Adrenal gland (tissue), 19 donors: ENCODE measurements at places on chromosomes 4 and X. TPM values are rescaled to one million over a fixed set of nuclear protein-coding genes. Genes with fewer than 3 reads are reported as not detected.

- no peak for DNase-seq
Measured at GRCh38 chr4:42390622-42391354, 6.5 kb upstream of the SHISA3 start.

DNA sequence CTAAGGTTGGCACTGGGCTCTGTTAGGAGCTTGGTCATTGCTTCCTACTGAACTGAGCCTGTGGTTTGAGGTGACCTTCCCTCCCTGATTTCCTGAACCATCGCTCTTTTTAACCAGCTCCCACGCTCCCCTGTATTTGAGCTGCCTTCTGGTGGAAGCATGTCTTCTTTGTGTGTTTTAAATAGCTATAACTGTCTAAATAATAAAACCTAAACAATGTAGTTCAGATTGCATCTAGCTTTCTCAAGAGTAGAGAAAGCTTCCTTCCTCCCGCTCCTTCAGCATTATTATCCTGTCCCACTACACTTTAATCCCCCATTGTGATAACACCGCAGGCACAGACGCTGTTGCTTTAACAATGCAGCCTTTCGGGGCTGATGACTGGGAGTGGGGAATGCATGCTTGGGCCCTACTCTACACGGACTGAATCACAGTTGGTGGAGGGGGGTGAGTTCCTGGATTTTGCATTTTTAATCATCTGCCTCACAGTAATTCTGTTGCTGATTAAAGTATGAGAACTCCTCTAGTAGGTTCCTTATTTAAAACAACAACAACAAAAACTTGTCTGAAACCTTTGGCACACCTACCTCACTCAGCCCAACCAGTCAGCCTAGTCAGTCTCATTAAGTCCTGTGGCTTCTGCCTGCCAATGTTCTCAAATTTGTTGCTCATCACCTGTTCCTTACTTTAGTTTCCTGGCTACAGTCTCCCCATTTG, 6.6 kb downstream of the SMS start:
- no peak for DNase-seq

The DCK gene
- 2.5 TPM for polyA plus RNA-seq

- no peak for DNase-seq
Measured at GRCh38 chr4:24024605-24025004, 134.8 kb upstream of the PPARGC1A start.

GRCh38 chr4:182653596-182653995, 263.6 kb downstream of the DCTD start:
- DNase-seq: no peak

DNA sequence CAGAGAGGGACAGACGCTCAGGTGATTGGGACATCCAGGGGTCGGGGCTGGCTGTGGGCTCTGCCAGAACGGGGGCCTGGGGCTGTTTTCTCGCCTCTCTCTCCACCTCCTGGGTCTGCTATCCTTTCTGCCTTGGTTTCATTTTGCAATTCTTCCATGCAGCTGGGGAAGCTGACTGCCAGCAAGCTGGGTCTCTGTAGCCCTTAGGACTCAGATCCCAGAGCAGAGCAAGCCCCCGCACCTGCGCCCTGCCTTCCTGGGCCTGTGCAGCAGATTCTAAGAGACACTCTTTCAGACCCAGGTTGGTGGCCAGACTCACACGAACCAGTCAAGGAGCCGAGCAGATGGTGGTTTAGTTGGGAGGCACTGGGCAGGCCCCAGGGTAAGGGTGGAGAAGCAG, 59.1 kb upstream of the GRPEL1 start:
- DNase-seq: no peak

The GPRASP2 gene
- 35.8 TPM for polyA plus RNA-seq

The FATE1 gene
- 0.72 TPM for polyA plus RNA-seq

DNA sequence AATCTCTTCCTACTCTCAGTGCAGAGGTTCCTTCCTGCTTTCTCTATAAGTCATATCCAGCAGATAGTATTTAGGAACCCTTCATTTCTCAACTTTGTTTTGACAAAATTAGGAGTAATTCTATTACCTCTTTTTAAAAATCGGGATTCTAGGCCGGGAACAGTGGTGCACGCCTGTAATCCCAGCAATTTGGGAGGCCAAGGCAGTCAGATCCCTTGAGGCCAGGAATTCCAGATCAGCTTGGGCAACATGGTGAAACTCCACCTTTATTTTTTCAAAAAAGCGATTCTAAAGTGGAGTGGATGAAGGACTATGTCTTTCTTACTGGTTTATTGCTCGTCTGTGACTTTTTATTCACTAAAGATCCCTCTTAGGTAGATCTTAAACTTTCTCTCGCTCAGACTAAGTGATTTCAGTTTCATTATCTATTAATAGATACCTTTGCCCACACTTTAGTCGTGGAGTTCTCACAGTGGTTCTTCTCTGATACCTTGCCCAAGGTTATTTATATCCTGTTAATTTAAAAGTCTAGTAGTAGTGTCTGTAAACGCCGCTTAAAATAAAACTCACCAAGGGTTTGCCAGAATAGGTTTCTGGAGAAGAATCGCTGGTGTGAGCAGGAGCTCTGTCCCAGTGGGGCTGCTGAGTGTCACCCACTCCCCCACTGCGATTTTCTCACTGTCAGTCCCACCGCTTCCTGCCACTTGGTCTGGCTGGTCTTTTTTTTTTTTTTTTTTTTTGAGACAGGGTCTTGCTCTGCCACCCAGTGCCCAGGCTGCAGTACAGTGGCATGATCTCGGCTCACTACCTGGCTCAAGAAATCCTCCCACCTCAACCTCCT, 27.0 kb upstream of the TMEM131L start:
- no peak for DNase-seq

- DNase-seq: no peak
Measured at GRCh38 chr4:87420276-87420830, 2.0 kb upstream of the NUDT9 start.

The RRH gene
- polyA plus RNA-seq: 0.17 TPM

DNA sequence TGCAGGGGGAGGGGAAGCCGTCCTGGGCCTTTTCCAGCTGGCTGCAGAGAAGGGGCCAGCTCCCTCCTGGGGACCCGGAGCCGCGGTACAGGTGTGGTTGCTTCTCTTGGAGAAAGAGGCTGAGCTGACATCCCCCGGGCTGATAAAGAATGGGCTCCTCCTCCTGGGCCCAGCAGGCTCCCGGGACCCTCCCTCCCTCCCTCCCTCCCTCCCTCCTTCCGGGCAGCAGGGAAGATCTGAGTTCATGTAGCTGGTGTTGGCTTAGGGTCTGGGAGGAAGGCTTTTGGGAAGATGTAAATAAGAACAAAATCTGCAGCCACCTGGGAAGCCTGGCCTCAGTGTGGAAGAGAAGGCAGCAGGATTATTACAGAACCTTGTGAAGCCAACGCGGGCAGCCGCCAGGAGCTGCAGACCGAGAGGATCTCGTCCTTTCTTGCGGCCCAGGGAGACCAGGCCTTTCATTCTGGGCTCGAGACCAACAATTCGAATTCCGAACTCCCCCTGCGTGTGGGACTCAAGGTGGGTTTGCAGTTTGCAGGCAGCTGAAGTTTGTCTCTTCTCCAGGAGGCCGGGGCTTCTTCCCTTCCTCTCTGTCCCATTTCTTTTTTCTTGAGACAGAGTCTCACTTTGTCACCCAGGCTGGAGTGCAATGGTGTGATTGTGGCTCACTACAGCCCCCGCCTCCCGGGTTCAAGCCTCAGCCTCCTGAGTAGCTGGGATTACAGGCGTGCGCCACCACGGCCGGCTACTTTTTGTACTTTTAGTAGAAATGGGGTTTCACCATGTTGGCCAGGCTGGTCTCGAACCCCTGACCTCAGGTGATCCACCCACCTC, at the start of gene PLCXD1:
Gene PLCXD1, plus strand, starts transcription at position 216 of the 834 bp plus-strand sequence. CDS start 2,807 bp downstream, outside the sequence.
- no peak for DNase-seq

- no peak for DNase-seq
Measured at GRCh38 chr4:86038037-86038436, 321.8 kb downstream of the MAPK10 start.

DNA sequence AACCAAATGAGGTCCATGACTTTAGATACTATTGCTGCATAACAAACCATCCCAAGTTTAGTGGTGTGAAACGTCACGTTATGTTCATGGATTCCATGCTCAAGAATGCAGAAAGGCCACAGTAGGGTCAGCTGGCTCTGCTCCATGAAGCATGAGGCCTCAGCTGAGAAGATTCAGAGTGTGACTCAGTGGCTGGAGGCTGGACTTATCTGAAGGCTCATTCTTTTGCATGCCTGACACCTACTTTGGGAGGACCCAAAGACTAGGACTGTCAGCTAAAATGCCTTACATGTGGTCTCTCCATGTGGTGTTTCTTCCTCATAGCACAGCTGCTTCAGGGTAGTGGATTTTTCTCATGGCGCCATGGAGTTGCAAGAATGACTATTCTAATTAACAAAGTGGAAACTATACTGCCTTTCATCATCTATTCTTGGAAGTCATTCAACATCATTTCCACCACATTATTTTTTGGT, 11.5 kb upstream of the CCDC149 start:
- DNase-seq: no peak

GRCh38 chrX:53398216-53398615, 24.2 kb downstream of the SMC1A start:
- no peak for DNase-seq

DNA sequence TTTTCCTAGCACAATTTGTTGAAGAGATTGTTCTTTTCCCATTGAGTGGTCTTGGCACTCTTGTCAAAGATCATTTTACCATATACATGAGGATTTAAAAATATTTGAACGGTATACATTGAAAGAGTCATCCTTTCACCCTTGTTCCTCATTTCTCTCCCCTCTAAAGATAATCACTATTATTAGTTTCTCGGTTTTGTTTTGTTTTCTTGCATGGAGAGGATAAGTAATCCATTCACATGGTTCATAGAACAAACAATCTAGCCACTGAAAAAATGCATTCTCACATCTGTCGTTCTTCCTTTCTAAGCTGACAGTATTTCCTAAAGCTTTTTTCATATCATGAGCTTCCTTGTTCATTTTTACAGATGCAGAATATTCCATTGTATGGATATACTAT, 39.2 kb upstream of the MSMO1 start:
- no peak for DNase-seq

GRCh38 chrX:22652596-22652995, 347.2 kb upstream of the DDX53 start:
- DNase-seq: peak; percentile 38

The MXRA5 gene
- 1.8 TPM for polyA plus RNA-seq

The DUSP9 gene
- polyA plus RNA-seq: not detected

DNA sequence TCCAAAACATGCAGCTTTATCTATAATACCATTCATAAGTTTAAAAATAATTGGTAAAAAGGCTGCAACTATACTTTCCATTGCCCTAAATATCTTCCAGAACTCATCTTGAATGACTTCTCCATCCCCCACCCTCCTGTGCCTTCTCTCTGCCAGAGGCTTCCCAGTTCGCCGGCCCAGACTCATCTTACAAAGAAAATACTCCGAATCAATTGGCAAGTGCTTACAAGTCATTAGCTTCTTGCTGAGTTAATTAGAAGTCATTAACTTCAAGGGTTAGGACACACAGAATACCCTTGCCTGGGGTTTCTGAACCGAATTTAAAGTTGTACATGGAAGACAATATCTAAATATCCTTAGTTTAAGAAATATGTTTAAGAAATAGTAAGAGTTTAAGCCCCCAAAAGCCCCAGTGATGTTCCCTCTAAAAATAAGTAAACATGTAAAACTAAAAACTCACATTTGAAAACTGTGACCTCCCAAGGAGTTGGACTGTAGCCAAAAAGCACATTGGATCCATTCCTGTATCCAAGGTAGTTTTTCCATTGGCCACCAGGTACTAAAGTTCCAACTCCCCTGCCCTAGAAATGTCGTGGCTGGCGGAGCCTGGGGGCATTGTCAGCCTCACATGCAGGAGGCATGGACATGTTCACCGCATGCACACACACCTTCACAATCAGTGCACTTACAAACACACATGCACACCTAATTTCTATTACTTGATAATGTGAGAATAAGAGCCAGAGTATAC, 535.2 kb upstream of the FAT1 start:
- no peak for DNase-seq

GRCh38 chr4:34664051-34664450, 1580.3 kb downstream of the ARAP2 start:
- DNase-seq: no peak

DNA sequence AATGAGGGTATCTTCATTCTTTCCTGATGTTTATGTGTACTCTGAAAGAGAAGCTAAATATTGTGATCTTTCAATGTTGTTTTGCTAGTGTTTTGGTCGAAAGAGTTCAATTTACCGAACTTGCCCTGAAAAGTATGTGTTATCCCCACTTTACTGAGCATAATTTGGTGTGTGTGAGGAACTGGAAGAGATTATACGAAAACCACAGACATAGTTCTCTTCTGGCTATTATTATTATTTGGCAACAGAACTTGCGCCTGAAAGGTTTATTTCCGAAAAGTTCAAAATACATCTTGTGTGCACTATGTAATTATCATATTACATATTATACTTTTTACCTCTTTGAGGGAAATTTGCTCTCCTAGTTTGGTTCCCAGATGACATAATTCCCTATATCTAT, 232.5 kb upstream of the INTU start:
- DNase-seq: no peak

- DNase-seq: no peak
Measured at GRCh38 chr4:54109241-54110018, 9.5 kb downstream of the GSX2 start.

DNA sequence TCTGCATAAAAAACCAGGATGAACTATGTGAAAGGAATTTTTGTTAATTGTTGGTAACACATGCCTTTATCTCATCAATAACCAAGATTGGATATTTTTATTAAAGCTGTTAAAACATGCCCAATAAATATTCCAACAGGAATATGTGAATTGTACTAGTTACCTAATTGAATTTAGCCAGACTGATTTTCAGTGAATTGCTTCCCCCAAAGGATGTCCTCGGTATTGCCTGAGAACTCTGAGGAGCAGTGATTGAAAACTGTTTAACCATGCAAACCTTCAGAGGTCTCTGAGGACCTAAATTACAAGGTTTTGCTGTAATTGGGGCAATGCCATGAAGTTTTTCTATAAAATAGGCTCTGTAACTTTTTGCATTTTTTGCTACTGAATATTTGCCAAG, 66.6 kb downstream of the BLTP1 start:
- no peak for DNase-seq

GRCh38 chr4:151098979-151099228, 524 bp upstream of the RPS3A start:
- no peak for DNase-seq

DNA sequence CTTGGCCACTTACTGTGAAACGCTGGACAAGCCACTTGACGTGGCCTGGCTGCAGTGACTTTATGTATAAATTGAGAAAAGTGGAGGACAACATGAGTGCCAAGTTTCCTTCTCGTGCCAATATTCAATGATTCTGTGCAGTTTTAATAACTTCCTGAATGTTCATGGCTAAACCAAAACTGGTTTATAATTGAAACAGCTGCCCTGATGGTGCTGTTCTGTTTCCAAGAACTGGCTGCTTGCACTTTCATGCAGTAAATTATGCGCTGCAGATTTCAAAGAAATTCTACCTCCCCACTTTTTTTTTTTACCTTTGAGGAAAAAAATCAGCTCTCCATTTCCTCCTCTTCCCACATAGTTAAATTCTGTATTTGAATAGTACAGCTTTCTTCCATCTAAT, 205.2 kb upstream of the CASK start:
- no peak for DNase-seq

DNA sequence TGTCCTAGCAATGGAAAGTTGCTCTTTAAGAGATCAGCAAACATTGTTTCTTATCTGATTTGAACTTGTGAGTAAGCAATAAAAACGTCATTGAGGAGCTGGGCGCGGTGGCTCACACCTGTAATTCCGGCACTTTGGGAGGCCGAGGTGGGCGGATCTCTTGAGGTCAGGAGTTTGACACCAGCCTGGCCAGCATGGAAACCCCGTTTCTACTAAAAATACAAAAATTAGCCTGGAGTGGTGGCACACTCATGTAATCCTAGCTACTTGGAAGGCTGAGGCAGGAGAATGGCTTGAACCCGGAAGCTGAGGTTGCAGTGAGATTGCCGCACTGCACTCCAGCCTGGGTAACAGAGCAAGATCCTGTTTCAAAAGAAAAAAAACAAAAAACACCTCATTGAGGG, 11.2 kb upstream of the PLAC8 start:
- no peak for DNase-seq

The MUC7 gene
- not detected for polyA plus RNA-seq

The ADRA2C gene
- 5.7 TPM for polyA plus RNA-seq
